Iris pigment epithelial cell (primary cell): ENCODE measurements at places on chromosomes 6 and 20.
A peak's percentile ranks its signal among the peaks of the same experiment; 100 is the strongest.

GRCh38 chr6:114740547-114740946 lies 397.7 kb upstream of the HS3ST5 start:
- DNase-seq: no peak

DNA sequence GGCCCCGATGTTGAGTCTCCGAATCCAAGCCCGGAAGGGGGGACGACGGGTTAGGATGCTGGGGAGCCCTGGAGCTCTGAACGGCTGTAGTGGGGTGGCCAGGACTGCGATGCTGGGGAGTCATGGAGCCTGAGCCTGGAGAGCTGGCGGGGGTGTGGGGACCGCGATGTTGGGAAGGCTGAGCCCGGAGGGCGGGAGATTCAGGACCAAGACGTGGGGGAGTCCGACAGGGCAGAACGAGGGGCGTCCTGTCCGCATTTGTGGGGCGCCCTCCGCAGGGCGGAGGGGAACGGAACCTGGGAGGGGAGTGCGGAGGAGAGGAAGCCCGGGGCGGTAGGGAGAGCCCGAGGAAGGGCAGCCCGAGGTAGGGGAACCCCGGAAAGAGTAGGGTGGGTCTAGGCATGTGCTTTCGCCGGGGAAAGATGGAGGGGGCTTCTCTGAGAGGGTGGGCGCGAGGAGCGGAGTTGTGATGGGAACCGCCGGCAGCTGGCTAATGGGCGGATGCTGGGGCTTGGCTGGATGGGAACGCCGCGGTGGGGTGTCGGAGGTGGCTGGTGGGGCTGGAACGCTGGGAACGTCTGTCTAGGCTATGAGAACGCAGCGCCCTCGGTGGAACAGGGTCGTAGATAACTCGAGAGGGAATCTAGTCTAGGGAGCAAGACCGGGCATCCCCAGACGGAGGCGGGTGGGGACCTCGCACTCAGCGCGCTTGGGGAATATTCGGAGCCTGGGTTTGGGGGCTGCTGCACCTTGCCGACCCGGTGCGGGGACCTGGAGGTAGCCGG lies 684 bp downstream of the PAQR8 start:
- DNase-seq: peak; percentile 34

- no peak for DNase-seq
Measured at GRCh38 chr6:33620856-33621710, at the start of gene ITPR3. Gene ITPR3, plus strand, starts transcription at chr6:33621322. Its CDS starts 281 bp downstream, at chr6:33621603.

DNA sequence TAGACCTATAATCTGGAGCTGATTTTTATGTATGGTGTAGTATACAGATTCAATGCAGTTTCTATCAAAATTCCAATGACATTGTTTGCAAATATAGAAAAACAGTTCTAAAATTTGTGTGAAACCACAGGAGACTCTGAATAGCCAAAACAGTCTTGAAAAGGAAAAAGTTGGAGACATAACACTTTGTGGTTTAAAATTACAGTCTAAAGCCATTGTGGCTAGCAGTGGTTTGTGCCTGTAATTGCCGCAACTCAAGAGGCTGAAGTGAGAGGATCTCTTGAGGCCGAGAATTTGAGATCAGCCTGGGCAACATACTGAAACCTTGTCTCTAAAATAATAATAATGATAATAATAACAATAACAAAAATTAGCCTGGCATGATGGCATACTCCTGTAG lies 213.7 kb downstream of the CDKAL1 start:
- no peak for DNase-seq

DNA sequence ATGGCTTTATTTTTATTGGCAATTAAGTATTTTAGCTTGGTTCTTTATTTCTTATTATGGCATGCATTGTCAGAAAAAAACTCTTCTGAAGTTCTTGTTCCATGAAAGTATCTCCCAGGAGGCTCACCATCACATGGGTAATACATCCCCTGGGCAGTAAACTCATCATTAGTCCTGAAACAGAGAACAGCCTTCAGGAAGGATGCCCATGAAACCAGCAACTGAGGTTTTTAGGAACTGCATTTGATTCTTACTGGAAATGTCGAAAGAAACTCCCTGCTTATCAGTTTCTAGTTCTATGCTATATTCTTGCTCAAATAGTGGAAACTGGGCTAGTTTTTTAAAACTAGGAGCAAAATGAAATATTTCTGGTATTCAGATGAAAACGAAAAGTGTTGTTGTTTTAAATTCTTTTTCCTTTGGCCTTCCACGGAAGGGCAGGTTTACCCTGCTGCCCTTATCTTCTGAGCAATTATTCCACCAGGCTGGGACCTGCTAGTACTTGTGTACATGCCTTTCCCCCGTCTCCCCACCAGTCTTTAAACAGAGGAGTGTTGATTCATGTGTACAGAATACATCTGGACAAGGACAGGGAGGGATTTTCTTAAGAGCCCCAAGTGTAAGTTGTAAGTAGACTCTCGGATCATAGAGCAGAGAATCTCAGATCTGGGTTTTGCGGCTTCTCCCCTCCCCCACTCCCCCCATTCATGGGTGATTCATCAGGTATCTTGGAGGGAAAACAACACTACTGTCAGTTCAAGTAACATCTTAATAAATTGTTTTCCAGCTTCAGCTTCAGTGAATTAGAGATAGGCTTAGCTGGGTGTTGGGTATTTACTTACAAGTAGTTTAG lies 81.5 kb downstream of the RTN4IP1 start:
- peak; percentile 84 for DNase-seq

DNA sequence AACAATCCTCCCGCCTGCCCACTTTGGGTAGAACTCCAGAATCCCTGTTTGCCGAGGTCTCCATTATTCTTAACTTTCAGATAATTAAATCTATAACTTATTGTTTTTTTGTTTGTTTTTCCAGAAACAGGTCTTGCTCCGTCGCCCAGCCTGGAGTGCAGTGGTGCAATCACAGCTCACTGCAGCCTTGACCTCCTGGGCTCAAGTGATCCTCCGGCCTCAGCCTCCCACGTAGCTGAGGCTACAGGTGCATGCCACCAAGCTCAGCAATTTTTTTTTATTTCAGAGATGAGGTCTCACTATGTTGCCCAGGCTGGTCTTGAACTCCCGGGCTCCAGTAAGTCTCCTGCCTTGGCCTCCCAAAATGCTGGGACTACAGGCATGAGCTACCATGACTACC lies 28.8 kb downstream of the ZMYND8 start:
- no peak for DNase-seq

DNA sequence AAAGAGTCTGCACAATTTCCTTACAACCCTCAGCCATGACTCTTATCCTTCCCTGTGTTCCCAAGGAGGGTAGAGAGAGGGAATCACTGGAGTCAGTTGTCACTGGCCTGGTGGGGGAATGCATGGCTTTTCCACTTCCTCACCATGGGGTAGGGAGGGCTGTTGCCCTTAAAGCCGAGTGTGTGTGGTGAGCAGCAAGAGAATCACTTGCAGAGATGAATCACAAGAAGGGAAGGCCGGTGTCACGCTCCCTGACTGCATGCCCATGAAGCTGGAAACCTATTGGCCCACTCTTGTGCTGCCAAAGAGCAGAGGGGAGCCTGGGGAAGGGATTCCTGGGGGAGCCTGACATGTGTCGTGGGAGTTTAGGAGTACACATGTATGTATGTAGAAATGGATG lies 18.1 kb upstream of the BMP6 start:
- peak; percentile 47 for DNase-seq

- DNase-seq: no peak
Measured at GRCh38 chr20:8647961-8648441, 420.9 kb upstream of the PLCB4 start.

DNA sequence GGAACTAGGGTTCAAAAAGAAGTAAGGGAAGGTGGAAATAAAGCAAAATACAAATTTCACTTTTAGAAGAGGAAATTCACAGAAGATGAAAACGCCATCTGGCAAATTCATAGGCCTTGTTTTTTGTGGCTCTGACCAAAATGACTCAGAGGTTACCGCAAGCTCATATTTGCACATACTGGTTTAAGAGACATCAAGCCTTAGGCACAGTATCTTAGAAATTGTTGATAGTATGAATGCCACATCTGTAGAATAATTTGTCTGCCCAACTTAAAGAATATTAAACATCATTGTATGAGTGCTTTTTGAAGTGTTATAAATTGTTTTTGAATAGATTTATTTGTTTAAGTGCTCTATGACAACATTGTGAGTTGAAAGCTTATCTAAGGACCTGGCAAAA lies 10.6 kb downstream of the TAAR1 start:
- DNase-seq: peak; percentile 65

DNA sequence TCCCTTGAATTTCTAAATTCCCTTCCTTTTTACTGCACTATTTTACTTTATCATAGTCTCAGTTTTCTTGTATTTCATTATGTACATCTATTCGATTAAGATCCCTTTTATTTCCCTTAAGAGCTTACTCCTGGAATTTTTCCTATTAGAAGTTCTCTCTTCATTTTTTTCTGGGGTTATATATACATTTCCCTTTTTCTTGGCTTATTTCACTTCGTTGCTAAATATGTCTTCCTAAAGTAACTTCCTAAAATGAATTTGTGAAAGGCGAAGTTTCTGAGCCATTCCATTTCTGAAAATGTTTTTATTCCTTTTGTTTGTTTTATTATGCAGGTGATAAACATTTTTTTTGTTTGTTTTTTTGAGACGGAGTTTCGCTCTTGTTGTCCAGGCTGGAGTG lies 5.9 kb upstream of the CD109 start:
- DNase-seq: no peak

GRCh38 chr6:151181706-151182363 lies 57.9 kb upstream of the AKAP12 start:
- DNase-seq: peak; percentile 37

DNA sequence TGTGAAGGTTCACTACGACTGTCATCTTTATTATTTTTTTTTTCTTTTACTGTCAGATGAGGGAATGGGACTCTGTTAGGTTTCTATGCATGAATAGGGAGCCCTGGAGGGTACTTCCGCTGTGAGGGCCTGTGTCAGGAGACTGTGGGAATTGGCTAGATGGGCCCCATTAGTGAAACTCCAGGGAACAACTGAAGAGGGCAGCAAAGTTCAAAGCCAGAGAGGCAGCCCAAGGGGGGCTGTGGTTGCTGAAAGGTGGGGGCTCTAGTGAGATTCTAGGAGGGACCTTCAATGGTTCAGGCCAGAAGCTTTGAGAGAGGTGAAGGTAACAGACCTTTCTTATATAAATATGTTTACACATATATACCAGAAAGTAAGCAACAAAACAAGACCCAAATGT lies 13.2 kb upstream of the EPB41L1 start:
- DNase-seq: no peak

GRCh38 chr6:81093051-81093450 lies 659.4 kb downstream of the TENT5A start:
- DNase-seq: no peak

DNA sequence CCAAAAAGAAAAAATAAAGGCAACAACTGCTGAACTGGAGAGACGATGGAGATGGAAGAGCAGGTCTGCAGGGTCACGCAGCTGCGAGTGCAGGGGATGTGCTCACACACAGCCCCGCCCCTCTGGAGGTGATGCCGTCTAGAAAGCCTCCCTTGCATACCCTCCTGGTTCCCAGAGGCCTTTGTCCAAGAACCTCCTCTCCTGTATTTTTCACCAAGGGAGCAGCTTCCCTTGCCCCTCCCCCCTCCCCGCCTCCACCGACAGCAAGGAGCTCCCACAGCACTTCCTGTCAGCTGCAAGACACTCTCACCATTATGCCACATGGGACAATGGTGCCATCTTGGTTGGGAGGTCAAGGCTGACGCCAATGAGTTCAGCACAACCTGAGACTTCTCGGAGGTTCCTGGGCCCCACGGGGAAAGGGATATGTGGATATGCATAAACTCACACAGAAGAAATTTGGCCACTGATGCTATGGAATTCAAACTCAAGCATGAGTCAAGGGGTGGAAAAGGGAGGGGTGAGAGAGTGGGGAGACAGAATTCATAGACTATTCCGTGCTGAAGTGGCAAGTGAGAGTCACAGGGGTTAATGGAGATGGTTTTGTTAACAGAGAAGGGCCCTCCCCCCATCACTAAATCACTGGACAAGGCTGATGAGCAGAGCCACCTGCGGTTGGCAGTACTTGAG lies 132.9 kb downstream of the SCML4 start:
- DNase-seq: peak; percentile 59

DNA sequence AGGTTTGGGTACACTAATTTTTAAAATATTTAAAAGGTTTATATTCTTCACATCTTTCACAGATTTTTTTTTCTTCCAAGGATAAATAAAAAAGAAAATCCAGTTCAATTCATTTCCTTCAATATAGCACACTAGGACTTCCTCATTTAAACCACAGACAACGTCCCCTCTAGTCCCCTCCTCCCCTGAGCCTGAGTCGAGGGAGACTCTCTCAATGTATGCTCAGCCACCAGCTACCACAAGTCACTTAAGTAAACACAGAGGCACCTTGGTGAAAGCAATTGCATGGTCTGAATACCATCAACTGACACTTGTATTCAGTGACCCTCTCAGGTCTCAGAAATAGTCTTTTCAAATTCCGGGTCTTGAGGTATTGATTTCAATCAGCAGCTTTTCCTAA lies 88.6 kb downstream of the SIM1 start:
- DNase-seq: no peak

DNA sequence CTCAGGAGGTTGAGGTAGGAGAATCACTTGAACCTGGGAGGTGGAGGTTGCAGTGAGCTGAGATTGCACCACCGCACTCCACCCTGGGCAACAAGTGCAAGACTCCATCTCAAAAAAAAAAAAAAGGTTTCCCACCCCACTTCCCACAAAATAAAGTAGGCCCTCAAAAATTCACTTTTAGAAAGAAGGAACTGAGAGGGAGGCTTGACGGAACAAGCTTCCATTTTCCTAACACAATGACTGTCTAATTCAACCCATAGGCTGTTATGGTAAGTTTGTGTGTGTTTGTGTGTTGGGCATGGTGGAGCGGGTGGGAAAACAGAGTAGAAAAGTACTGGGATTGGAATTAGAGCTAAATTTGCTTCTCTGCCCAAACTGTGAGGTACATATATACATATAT lies 98.4 kb upstream of the MAN1A1 start:
- no peak for DNase-seq

DNA sequence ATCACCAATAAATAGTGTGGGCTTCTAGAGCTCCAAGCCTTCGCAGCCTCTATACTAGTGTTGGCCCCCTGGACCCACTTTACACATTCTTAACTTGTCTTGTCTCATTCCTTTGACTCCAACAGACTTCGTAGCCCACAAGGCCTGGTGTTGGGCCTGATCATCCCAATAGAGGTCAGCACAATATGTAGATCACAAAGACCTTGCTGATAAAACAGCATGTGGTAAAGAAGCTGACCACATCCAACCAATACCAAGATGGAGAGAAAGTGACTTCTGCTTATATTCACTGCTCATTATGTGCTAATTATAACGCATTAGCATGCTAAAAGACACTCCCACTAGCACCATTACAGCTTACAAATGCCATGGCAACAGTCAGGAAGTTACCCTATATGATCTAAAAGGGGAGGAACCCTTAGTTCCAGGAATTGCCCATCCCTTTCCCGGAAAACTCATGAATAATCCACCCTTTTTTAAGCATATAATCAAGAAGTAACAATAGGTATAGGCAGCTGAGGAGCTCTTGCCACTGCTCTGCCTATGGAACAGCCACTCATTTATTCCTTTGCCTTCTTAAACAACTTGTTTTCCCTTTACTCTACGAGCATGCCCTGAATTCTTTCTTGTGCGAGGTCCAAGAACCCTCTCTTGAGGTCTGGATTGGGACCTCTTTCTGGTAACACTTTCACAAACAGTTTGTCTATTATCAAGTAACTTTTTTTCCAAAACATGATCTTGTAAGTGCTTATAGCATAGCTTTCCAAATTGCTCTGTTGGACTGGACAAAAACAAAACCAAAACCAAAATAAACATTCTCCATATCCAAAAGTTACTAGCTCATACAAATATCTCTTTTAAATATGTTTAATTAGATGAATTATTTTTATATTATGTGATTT lies 54.6 kb upstream of the ECHDC1 start:
- DNase-seq: no peak
